ENCODE measurements at places on chromosomes 13 and 19.

DNA sequence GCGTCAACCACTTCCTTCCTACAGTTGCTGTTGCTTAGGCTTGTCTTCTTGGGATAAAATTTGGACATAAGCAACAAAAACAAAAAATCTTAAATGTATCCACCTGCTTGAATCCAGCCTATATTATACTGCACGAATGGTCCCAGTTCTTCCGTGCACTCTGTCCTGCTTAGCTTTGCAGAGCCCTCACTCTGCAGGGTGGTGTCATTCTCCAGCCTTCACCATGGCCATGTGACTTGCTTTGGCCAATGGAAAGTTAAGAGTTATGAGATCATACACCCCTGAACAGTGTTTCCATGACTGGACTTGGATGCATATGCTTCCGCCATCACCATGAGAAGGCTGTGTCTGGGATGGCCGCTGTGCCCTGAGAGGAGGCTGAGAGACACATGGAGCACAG, 27.4 kb upstream of the SACS start:
- DNase-seq: no peak

- no peak for DNase-seq
Measured at GRCh38 chr13:41624041-41624440, 166.7 kb downstream of the RGCC start.

- DNase-seq: no peak
Measured at GRCh38 chr19:639253-640160, at the start of gene FGF22. TSS of gene FGF22 (plus strand) at chr19:639879. CDS start at chr19:639926, 47 bp downstream.

GRCh38 chr13:110492679-110493593, 68.6 kb downstream of the RAB20 start:
- DNase-seq: no peak

DNA sequence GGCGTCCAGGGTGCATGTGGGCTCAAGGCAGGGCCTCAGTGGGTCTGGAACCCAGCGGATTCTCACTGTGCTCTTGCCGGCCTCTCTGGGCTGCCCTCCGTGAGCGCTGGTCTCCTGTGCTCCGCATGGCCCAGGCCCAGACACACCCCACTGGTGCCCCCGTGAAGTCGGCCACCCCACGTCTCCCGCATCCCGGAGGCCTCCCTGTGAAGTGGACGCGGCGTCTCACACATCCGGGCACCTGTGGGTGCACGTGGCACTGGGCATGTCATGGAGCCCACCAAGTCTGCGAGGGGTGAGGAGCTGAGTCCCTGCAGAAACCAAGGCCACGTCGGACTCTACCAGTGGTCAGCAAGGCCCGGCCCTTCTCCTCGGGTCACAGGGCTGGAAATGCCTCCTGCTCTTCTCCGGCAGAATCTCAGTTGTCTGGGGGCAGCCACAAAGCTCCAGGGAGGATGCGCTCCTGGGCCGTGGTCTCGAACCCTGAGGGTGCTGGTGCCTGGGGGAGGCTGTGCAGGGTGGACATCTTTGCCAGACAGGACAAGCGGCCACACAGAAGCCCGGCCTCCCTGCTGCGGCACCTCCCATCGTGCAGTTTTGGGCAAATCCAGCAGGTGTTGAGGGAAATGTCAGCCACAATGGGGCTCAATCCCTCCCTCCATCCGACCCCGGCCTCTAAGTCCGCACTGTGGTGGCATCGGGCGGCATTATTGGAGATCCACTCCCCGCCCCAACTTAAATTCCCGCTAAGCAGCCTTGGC, 2.2 kb downstream of the C13orf46 start:
- no peak for DNase-seq

- no peak for DNase-seq
Measured at GRCh38 chr19:42283188-42284065, 14.4 kb downstream of the CIC start.

DNA sequence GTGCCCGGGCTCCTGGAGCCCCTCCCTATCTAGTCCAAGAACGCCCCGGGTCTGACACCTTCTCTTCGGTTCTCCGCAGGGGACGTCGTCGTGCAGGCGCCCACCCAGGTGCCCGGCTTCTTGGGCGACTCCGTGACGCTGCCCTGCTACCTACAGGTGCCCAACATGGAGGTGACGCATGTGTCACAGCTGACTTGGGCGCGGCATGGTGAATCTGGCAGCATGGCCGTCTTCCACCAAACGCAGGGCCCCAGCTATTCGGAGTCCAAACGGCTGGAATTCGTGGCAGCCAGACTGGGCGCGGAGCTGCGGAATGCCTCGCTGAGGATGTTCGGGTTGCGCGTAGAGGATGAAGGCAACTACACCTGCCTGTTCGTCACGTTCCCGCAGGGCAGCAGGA, 3.4 kb downstream of the PVR start:
- no peak for DNase-seq

DNA sequence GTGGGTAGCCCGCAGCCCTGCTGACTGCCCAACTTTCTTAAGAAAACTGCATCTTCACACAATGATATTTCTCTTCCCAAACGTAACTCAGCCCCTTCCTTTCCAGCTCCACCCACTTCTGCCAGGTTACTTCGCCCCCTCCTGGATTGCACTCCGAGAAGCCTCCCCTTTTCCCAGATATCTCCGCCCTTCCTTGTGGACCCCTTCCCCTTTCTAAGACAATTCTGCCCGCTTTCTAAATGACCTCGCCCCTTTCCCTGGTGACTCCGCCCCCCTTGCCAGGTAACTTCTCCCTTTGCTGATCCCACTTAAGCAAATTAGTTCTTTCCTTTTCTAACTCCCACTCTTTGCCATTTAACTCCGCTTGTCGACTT, 2.6 kb downstream of the VSIG10L start:
- DNase-seq: no peak

DNA sequence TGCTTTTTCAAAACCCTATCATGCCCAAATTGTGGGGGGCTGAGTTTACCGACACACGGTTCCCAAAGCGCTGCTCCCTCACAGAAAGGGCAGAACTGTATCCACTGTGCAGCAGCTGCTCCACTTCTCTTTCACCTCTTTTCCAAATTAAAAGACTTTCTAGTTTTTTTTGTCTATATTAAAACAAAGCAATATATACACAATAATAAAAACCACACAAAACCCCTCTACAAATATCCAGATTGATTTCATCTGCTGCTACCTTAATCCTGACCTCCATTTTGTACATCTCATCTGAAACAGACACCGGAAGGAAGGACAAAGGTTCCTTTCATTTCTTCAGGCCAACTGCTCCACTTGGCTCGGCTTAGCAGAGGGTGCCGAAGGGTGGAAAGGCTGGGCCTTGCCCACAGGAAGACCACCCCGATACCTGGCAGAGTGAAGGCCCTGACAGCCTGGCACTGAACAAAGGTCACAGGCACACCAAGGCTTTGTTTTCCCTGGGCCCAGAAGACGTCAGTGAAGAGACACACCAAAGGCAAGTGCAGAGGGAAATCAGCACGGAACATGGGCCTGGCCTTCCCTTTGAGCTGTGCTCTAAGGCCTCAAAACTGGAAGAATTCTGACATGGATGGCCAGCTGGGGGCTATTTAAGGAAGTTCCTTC, 71.6 kb downstream of the LATS2 start:
- no peak for DNase-seq

All from epithelial cell of proximal tubule (primary cell).